ENCODE measurements at places on chromosomes 12 and 14.

DNA sequence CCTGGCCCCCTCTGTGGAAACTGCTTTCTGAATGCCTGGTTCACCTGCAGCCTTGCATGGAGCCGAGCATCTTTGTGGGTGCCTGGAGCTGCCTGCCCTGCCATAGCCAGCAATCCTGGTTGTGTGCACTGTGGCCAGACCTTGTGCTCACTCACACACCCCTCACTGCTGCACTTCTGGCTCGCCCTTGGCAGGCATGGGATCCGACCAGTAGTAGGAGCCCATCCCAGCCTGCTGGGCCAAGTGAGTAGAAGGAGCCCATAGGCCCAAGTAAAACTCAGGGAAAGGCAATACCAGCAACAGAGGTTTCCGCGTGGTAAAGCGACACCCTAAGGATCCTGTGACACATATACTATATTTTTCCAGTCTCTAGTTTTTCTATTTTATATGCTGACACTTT lies 270.0 kb upstream of the NAV3 start:
- DNase-seq: no peak

- no peak for DNase-seq
Measured at GRCh38 chr12:116717466-116718437, 20.1 kb downstream of the SPRING1 start.

DNA sequence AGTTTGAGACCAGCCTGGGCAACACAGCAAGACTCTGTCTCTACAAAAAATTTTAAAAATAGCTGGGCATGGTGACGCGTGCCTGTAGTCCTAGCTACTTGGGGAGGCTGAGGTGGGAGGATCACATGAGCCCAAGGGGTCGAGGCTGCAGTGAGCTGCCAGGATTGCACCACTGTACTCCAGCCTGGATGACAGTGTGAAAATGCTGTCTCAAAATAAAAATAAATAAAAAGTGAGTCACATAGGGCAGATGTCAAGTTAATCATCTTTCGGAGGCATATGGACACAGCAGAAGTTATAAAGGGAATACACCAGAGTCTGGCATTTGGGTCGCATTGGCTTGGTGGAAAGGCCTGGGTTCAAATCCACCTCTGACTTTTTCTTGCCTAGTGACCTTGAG lies 92.7 kb downstream of the PHETA1 start:
- DNase-seq: no peak

DNA sequence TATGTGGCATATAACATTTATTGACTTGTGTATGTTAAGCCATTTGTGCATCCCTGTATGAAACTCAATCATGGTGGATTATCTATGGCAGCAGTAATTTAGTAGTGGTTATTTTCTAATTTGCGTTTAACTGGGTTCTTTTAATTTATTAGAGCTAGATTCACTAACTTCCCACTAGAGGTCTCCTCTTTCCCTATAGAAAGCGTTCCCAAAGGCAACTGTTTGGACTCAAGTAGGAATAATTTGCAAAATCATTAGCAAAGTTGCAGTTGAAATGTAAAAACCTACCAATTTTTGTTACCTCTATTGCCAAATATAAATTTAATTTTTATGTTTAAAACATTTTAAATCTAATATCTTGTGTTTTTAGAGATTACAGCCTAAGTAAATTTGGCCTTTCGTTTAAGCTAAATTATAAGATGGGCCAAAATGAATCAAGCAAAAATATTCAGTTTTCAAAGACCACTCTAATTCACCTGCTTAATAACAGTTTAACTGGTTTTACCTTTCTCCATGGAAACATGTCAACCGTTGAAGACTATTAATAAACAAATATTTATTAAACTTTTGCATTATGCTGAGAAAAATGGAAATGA lies 6.0 kb downstream of the DMAC2L start:
- DNase-seq: no peak

GRCh38 chr12:62622177-62622576 lies 155.6 kb downstream of the MON2 start:
- no peak for DNase-seq

DNA sequence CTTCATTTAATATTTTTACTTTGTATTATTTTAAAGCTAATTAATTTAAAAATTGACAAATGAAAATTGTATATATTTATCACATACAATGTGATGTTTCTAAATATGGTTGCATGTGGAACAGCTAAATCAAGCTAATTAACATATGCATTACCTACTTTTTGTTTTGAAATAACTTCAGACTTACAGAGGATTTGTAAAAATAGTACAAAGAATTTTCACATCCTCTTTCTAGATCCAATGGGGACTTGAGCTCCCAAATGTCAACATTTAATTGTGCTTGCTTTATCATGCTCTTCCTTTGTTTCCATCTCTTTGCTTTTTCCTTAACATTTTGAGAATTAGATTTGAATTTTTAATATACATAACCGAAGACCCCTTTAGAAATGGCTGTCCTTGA lies 6.6 kb downstream of the DCD start:
- no peak for DNase-seq

GRCh38 chr12:118032188-118032587 lies 15.7 kb downstream of the RFC5 start:
- no peak for DNase-seq

DNA sequence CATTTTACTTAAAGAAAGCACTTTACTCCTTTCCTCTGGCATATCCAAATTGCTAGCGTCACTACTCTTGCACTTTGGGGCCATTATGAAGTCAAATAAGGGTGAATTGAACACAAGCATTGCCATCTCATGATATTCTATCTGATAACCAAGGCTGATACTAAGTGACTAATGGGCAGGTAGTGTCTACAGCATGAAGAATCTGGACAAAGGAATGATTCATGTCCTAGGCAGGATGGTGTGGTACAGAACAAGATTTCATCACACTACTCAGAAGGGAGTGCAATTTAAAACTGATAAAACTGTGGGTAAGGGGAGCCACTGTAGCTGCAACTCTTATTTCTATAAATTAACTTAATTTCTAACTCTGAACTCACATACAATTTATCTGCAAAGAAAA lies 7.7 kb upstream of the SLC6A15 start:
- no peak for DNase-seq
